ENCODE measurements at places on chromosomes 13 and 19.

DNA sequence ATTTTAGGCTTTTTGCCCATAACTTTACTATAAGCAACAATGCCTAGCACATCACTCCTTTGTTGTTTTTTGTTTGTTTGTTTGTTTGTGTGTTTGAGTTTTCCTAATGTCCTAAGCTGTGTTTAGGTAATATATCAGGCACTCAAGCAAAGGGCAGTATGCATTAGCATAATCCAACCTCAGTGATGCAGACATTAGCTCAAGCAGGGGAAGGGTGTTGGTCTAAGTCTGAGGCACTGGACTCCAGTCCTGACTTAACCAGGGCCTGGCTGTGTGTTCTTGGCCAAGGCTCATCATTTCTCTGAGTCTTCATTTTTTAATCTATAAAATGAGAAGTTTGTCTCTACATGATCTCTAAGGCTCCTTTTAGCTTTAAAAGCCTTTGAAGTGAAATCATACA is 65.9 kb upstream of the RFC3 start:
- no peak for DNase-seq

GRCh38 chr13:109151696-109152095 is 522.3 kb downstream of the MYO16 start:
- DNase-seq: no peak

GRCh38 chr13:50162567-50162966 is 147.3 kb downstream of the KCNRG start:
- no peak for DNase-seq

DNA sequence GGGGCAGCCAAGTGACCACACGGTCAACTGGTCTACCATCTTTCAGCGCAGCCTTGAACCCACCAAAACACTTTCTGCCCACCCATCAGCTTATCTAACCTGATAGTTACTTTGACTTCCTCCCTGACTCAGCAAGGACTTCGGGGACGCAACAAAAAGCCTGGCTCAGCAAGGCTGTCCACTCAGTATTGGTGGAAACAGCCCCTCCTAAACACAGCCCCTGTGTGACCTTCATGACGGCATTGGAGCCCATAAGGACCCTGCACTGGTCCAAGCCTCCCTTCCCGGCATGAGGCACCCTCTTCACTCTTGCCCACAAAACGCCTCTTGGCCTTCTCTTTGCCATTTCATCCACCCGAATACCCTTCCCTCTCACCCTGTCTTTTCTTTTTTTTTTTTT is 39.1 kb downstream of the INSR start:
- DNase-seq: no peak

- no peak for DNase-seq
Measured at GRCh38 chr13:34583181-34583580, 358.9 kb upstream of the NBEA start.

DNA sequence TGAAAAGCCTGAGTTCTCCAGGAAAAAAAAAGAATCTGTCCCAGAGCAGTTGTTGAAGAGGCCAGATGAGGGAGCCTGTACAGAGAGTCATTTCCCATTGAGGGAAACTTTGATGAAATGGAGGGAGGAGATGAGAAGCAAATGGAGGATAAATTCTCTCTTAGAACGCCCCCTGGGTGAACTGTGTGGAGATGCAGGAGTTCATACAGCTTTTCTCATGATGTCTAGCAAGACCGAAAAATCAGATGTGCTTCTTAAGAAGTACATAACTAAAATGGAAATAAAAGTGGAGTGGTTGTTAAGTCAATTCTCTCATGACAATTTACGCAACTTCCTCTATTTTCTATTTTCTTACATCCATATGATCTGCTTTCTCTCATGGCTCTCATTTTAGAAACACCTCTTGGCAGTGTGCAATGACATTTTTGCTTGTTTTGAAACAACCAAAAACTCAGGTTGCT is 1263.1 kb downstream of the PCDH9 start:
- DNase-seq: peak; percentile 17

GRCh38 chr13:60925686-60926085 is 490.0 kb downstream of the PCDH20 start:
- no peak for DNase-seq

DNA sequence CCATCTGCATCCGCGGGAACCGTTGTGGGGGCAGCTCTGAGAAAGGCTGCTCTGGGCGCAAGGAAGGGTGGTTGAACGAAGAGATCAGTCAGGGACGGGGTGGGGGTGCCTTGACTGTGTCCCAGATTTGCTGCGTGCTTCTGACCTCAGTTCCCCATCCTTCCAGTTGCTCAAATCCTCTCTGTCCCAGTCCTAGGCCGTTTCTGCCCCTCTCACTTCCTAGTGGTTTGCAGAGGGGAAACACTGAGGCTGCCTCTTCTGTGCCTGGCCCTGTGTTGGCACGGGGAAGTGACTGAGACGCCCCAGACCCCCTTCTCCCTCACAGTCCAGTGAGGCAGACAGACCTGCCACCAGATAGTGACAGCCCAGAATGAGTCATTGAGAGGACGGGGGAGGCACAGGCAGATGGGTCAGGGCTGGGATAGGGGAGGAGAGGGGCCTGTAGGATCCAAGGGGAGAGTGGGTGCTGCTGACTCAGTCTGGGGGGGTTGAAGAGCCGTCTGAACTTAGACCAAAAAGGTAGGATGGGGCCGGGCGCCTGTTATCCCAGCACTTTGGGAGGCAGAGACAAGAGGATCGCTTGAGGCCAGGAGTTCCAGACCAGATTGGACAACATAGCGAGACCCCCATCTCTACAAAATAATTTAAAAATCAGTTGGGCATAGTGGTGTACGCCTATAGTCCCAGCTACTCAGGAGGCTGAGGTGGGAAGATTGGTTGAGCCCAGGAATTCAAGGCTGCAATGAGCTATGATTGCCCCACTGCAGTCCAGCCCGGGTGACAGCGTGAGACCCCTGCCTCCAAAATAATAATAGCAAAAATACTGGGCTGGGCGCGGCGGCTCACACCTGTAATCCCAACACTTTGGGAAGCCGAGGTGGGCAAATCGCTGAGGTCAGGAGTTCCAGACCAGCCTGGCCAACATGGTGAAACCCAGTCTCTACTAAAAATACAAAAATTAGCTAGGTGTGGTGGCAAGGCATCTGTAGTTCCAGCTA is 26.5 kb downstream of the NUMBL start:
- DNase-seq: no peak

DNA sequence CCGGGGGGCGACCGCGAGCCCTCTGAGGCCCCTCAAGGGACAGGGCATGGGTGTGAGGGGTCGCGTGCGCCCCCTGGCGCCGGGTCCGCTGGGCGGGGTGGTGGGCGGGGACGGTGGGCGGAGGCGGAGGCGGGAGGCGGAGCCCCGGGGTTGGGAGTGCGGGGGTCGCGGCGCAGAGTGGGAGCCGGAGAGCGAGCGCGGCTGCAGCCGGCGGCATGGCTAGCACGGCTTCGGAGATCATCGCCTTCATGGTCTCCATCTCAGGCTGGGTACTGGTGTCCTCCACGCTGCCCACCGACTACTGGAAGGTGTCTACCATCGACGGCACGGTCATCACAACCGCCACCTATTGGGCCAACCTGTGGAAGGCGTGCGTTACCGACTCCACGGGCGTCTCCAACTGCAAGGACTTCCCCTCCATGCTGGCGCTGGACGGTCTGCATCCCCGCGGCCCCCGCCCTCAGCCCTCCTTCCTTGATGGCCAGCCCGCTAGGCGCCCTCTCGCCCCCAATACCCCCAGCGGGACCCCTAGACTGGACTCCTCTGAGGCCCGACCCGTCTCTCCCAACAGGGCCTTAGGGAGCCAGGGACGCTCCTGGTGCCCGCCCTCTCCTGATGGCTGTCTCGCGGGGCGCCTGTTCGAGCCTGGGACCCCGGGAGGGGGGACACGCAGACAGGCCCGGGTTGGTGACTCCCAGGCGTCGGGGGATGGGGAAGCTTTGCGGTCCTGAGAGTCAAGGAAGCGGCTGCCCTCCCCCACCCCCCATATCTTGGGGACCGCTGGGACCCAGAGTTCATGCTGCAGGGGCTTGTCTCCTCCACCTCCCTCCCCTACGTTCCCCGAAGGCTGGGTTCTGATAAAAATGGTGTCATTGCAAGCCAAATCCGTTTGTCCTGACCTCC is at the start of gene CLDN10:
Gene CLDN10, plus strand, starts transcription at position 182 of the 903 bp plus-strand sequence. Its CDS starts 34 bp downstream, at position 216.
- peak; percentile 49 for DNase-seq

- no peak for DNase-seq
Measured at GRCh38 chr13:74273581-74273980, 139.4 kb upstream of the KLF12 start.

GRCh38 chr13:111637365-111637764 is 316.9 kb downstream of the TEX29 start:
- no peak for DNase-seq

DNA sequence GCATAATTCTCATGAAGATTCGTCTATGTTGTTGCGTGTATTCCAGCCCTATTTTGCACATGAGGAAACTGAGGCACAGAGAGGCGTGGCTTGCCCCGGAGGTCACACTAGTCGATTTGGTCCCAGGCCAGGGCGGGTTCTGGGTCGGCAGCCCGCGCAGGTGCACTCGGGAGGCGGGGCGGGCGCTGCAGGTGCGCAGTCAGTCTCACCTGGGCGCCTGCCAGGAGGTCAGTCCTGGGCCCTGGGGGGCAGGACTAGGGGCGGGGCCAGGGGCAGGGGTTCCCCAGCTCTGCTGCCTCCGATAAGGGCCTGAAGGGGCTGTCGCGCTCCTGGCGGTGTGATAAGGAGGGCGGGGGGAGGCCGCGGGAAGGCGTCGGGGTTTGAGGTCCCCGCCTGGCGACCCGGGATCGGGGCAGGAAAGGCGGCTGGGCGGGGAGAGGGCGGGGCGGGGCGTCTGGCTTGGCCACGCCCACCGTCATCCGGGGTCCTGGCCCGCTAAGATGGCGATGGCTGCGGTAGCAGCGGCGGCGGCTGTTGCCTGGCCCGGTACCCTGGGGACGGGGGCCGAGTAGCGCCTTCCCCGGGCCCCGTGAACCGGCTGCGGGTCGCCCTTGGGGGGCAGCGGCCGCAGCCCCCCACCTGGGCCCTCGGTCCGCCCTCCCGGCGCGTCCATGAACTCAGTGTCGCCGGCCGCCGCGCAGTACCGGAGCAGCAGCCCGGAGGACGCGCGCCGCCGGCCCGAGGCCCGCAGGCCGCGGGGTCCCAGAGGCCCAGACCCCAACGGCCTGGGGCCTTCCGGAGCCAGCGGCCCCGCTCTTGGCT is at the start of gene ATG4D:
Gene ATG4D, plus strand, starts transcription at position 485 of the 822 bp plus-strand sequence. Its CDS starts 187 bp downstream, at position 672.
- peak; percentile 88 for DNase-seq

- DNase-seq: no peak
Measured at GRCh38 chr19:48501494-48502349, 9.9 kb downstream of the LMTK3 start.

GRCh38 chr13:23505007-23505406 is 65.2 kb upstream of the TNFRSF19 start:
- peak; percentile 77 for DNase-seq

DNA sequence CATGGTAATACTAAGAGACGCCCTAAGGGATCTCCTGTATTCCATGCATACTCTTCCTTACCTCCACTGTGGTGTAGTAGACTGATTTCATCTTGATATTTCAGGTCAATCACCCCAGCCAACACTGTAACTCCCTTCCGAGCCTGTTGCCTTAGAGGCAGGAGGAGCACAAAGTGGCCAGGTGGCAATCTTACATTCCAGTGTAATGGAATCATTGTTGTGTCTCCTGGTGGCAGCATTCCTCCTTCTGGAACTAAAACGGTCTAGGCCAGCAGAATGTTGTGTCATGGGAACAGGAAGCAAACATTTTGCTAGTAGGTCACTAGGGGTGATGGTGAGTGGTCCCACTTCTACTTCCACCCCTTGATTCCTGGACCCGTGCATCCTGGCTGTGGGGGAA is 405.7 kb upstream of the SLC10A2 start:
- DNase-seq: peak; percentile 7

GRCh38 chr19:52345162-52345561 is 9.1 kb downstream of the ZNF610 start:
- DNase-seq: no peak

GRCh38 chr19:39428283-39429112 is 7.3 kb downstream of the RPS16 start:
- DNase-seq: peak; percentile 96

DNA sequence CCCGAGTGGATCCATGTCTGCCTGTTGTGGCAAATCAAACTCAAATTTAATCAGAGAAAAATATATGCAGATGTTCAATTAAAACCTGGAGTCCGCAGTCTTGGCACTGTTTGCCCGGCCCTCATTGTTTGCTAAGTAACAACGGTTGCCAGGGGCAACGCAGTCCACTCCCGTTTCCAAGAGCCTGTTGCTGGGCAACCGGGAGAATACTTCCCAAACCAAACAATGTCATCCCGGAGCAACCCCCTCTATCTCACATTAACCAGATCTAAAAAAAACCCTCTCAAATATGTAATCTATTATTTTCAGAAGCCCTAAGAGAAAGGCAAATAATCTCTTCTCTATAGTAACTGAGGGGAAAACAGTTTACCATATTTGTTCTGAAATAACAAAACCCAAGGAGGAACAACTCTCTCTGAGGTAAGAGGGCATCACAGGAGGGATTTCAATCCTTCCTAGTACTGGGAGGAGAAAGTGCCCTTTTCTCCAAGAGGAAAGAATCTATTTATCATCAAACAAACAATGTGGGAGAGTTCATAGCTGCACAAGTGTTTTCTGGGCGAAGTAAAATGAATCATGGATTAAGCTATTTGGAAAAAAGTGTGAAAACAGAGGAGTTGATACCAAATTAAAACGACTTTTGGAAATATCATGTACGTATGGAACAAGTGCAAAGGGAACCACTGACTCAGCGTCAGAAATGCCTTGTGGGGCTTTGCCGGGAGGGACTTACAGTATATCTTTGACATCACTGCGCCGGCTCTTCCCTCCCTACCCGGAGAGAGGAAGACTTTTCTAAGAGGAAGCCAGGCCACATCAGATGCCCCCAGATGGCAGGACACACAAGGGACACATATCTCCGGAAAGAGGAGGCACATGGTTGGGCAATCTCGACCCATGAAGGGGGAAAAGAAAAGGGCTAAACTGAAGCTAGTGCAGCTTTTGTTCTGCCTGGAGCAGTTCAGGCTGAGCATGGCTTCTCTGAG is 43.3 kb downstream of the RFX2 start:
- peak; percentile 97 for DNase-seq

GRCh38 chr19:41951686-41952172 is 7.4 kb downstream of the RABAC1 start:
- DNase-seq: peak; percentile 81

DNA sequence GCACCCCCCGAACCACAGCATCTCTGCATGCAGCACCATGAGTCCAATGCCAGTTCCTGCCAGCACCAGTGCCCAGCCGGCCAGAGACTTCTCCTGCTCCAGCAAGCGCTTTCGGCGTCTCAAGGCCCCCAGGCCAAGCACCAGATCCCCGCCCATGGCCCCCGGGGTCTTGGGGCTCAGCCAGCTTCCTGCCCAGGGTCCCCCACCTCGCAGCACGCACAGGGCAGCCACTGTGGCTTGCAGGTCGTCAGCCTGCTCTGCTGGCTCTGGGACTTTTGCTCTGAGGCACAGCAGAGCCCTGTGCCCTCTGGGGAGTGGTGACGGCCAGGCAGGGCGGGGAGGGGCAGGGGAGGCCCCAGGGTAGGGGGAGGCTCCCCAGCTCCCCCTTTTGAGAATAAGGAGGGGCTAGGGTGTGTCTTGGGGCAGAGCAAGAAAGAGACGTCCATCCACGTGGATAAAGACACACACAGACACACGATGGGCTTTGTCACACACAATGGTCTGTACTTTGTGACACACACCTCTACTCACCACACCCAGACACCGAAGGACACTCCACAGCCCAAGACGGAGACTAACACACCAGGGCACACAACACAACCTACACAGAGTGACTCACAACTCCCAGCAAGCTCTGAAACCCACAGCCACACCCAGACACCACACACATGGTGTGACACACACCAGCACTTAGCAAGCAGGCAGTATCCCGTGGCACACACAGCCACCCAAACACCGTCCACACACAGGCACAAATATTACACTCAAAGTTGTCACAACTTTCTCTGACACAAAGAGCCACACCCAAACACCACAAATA is at the start of gene KCNN4:
Gene KCNN4, minus strand, starts transcription at position 268 of the 820 bp plus-strand sequence. Its CDS starts 112 bp downstream, at position 156.
- DNase-seq: peak; percentile 71

GRCh38 chr13:51828730-51829567 is 16.0 kb downstream of the TMEM272 start:
- DNase-seq: no peak

All from astrocyte of the hippocampus (primary cell).